ENCODE measurements at places on chromosomes 5 and 9.

DNA sequence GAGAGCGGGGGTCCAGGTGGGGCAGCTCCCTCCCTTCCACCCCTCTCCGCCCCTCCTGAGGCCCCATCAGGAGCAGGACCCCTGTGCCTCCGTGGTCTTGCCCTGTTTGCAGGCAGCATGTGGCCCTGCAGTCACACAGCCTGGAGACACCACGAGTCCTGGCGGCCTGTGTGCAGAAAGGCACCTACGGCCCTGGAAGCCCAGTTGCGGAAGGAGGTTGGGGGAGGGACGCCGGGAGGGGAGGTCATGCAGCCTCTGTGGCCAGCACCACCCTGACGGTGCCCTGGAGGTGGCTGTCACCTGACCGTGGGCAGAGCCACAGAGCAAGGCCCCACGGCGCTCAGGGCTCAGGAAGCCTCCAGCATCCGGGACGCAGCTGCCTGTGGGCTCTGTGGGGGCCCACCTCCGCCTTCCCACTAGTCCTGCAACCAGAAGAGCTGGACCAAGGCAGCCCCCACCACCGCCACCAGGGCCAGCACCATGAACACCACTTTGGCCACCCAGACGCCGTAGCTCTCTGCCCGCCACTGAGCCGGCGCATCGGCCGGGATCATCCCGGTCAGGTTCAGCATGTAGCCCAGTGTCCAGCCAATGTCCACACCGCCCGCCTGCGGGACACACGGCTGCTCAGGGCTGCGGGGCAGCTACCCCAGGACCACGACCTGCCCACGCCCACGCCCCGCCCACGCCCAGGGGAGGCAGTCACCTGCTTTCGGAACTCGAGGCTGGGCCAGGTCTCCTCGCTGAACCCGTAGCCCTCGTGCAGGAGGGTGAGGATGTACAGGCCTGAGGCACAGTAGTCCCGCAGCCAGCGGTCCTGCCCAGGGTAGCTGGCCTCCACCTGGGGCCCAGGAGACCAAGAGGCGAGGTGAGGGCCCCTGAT lies 6.4 kb downstream of the ENTPD8 start:
- DNase-seq, result no peak

DNA sequence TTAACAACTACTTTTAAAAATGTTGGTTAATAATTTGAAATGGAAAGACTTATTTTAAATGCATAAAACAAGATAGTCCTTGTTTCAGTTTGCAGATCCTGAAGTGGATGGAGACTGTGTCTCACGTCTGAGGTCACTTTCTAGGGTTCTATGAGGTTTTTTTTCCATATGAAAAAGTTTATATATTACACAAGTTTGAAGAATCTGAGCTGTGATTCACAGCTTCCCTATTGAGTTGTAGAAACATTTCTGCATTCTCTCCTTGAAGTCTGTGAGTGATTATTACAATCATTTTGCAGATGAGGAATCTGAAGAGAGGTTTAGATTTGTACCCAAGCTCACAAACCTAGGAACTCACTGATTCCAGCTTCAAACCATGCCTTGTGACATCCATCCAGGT lies 442.5 kb upstream of the KLF4 start:
- no peak for DNase-seq

DNA sequence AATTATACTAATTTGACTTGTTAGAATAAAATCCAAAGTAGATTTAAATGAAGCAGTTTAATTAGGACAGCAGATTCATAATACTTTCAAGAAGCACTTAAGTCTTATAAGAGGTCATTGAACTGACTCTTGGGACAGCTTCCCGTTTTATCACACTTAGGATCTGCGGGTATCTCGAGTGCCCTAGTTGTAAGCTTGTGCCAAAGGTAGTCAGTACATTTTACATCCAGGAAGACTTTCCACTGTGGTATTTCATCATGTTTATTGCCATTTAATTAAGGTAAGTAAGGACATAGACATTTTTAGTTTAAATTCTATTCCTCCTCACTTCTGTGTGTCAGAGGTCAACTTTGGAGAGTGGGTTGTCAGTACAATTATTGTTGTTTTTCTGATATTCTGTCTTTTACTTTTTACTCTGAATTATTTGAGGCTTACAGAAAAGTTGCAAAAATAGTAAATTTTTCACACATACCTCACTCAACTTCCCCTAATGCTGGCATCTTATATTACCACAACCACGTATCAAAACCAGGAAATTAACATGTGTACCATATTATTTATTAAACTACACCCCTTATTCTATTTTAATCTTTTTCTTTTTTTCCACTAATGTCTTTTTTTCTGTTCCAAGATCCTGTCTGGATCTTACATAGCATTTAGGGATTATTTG lies 7.5 kb upstream of the ZNF367 start:
- no peak for DNase-seq

- no peak for DNase-seq
Observed at GRCh38 chr5:177477701-177478477, 4.5 kb upstream of the DBN1 start.

- DNase-seq, result no peak
Observed at GRCh38 chr9:17993024-17993423, 414.2 kb downstream of the SH3GL2 start.

DNA sequence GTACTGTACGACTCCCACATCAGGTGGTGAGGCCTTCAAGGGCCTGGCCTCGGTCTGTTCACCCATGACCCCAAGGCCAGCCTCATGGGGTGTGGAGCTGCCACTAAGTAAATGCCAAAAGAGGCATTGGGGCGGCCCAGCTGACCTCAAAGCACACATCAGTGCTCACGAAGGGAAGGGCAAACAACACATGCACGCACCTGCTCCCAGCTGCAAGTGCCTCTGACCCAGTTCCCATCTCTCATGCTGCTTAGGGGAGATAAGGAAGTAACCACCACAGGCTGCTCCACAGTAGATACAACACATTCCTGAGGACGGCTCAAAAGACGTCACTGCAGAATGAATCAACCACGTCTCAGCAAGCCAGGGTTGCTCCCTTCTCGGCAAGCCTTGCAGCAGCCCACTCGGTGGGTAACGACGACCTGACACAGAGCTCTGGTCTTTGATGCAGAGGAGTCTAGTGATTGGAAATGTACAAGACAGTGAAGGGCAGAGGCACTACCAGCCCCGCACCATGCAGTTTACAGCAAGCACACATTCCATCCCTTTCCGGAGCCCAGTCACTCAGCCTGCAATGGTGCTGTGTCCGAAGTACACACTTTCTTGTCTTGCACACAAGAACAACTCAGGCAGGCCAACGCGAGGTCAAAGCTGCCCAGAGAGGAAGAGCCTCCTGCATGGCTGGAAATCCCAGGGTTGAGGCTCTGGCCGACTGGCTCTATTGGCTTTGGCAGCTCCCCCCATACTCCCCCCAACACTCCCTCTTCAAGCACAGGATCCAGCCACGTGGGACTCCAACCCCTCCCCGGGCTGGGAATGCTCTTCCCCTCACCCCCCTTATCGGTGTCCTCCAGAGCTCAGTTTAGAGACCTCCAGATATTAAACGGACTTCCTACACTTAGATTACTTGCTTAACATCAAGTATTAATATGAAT lies 31.8 kb downstream of the FABP6 start:
- no peak for DNase-seq

DNA sequence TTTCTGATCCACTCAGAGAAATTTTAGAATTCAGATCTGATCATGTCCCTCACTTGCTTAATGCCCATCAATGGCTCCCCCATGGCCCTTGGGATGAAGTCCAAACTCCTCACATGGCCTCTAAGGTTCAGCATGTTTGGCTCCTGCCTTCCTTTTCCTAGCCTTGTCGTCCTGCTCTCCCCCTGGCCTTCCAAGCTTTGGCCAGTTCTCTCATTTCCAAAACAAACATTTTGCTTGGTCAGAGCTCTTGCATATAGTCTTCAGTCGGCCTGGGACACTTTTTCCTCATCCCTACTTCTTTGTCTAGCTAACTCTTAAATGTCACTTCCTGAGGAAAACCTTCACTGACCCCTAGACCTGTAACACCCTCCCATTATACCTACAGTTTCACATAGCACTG lies 37.1 kb upstream of the PPP3R2 start:
- no peak for DNase-seq

DNA sequence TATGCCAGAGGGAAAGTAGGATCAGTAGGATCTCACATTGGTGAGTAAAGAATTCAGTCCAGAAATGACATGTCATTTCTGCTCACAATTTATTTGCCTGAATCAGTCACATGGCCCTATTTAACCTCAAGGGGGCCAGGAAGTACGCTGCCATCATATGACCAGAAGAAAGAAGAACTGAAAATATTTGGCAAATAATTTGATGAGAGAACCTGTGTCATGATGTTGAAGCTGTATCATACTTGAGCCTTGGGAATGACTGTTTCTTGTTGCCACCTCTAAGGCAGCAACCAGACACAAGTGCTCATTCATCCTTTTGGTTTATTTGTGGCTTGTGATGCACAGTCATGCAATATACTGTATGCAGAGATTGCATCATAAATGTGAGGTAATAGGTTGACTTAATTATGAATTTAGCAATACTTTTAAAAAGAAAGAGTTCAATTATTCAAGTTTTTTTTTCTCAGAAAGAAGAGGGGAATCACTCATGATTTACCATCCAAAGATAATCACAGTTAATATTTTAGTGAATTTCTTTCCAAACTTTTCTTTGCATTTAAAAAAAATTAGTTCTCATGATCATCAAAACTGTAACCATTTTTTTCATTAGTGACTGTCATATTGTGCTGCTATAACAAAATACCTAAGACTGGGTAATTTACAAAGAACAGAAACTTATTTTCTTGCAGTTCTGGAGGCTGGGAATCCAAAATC lies 8.2 kb upstream of the ZFYVE16 start:
- DNase-seq, result peak; percentile 37

GRCh38 chr5:54630738-54631359 lies 113.3 kb downstream of the SNX18 start:
- no peak for DNase-seq

DNA sequence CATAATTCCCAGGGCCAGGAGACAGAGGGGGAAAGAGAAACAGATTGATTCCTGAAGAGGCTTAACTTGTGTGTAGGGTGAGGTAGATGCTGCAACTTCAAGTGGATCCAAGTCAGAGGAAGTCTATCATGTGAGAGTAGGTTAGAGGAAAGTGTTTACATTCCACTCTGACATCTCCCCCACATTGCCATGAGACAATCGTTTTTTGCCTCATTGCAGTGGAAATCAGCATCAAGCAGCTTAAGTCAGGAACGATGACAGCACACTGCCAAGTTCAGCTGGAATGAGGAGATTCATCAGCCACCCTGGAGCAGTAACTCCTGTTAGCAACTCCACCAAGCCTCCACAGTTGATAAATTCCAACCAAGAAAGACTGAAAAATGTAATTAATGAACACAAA lies 689.7 kb upstream of the MEF2C start:
- no peak for DNase-seq

- DNase-seq, result no peak
Observed at GRCh38 chr5:39213447-39214207, 5.7 kb downstream of the FYB1 start.

DNA sequence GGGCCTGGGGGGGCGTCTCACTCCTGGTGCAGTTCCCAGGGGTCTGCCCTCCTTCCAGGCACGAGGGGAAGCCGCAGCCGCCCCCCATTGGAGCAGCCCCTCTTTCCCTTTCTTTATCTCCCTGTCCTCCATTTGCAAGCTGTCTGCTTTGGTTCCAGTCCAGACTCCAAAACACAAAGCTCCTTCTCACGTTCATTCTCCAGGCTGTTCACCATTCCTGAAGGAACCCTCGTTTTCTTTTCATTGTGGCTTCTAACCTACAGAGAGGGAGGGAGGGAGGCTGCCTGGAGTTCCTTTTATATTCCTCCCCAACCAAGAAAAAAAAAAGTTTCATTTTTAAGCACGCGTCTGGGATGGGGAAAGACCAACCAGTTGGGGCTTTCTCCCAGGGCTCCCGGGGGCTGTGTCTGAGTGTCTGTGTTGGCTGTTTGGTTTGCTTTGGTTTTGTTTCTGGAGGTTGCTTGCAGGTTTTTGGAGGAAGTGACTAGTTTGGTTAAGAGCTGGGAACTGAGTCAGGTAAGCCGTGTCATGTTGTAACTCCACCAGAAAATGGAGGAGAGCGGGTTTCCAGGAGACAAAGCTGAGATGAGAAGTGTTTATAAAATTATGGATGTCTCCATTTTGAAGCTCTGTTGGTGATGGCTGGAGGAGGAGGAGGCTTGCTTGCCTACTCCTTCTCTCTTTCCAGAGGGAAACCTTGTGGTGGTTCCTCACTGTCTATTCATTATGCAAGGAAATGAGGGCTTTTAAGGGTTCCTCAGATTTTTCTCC lies 1.6 kb downstream of the ZNF462 start:
- DNase-seq, result no peak
